ENCODE measurements at places on chromosomes 6 and 20. TPM values are rescaled to one million over a fixed set of nuclear protein-coding genes. Genes with fewer than 3 reads are reported as not detected.

- H3K36me3 ChIP-seq: no peaks in the 10 kb centered on the region
- no peak overlapping the region for H3K4me3 ChIP-seq
- H3K27ac ChIP-seq: no peak overlapping the region
- DNase-seq: no peak
- H3K27me3 ChIP-seq: no peaks in the 10 kb centered on the region
These were observed 5.5 kb downstream of the CASP8AP2 start for GRCh38 chr6:89834884-89835792.

DNA sequence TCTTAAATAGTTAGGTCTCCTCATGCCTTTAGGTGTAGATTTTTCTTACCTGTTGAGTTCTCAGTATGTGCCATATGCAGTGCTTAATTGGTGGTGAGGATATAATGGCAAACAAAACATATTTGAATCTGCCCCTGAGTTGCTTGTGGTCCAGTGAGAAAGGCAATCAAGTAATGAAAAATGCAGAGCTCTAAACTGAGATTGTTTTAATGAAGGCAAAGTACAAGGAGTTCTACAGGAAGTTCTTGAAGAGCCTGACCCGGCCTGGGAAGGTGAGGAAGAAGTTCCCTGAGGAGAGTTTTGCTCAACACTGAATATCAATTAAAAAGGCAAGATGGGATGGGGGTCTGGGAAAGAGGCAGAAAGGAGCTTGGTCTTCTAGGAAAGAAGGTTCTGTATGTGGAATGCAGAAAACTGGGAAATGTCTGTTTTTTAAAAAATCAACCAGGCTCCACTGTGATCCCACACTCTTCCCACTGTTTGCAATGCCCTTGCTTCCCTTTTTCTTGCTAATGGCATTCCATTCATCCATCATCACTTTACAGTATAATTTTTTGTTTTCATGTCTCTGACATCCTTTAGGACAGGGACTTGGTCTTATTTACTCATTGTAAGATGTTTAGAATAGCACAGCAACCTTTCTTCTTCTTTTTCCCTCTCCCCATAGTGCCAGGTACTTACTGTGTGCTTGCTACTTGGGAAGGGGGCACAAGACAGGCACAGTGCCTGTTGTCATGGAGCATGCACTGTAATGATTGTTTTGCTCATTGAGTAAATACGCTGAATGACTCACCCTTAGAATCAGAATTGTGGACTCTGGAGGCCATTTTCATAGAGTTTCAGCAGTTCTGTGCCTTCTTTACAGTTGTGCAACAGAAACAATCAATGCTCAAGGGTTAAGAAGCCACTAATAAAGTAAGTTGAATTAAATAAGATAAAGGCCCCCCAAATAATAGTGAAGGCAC lies 64.3 kb downstream of the ANKS1A start:
- H3K4me3 ChIP-seq: no peak overlapping the region
- no peaks in the 10 kb centered on the region for H3K36me3 ChIP-seq
- no peak overlapping the region for H3K27ac ChIP-seq
- peaks cover 2% of the 10 kb centered on the region for H3K27me3 ChIP-seq

ELOVL2 gene
- total RNA-seq: 10.6 TPM

DNA sequence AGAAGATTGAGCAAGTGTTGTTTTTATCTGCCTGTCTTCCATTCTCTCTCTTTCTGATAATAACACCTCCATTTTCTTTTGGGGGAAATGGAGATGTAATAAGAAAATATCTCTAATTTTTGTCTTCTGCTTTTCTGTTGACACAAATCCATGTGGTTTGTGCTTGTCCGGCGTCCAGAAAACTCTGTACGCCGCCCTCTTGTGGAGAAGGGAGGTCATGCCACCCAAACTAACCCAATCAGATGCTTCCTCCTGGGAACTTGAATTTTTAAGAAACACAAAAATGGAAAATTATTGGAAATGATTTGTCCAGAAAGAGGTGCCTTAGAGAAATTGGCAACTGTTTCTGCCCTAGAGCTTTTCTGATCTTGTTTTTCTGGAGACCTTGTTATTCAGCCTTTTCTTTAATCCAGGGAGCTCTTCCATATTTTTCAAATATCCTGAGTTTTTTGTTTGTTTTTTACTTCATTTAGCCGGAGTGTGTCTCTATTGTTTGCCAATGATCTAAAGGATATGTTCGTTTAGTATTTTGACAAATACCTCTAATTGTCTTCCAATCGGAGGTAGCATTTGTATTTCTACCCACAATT lies 17.8 kb upstream of the FNDC1 start:
- H3K27ac ChIP-seq: no peak overlapping the region
- H3K27me3 ChIP-seq: no peaks in the 10 kb centered on the region
- H3K4me3 ChIP-seq: no peak overlapping the region
- peaks cover 7% of the 10 kb centered on the region for H3K36me3 ChIP-seq
- DNase-seq: peak; percentile 76
- H3K4me1 ChIP-seq: no peaks in the 10 kb centered on the region

ADISSP gene
- 54.6 TPM for total RNA-seq

- H3K36me3 ChIP-seq: peaks cover 15% of the 10 kb centered on the region
- H3K4me3 ChIP-seq: peak within 1 kb of the TSS; percentile 97
- H3K27me3 ChIP-seq: peaks cover 30% of the 10 kb centered on the region
- H3K27ac ChIP-seq: peak within 1 kb of the TSS; percentile 98
These were observed at the start of gene SYNGAP1 for GRCh38 chr6:33419580-33420490. Gene SYNGAP1 (plus strand): TSS chr6:33420065. CDS start chr6:33420265, 200 bp downstream.

GRCh38 chr6:40373267-40373666 lies 213.9 kb downstream of the LRFN2 start:
- H3K36me3 ChIP-seq: no peaks in the 10 kb centered on the region
- no peak overlapping the region for H3K4me3 ChIP-seq
- H3K4me1 ChIP-seq: no peaks in the 10 kb centered on the region
- no peak for DNase-seq
- H3K27me3 ChIP-seq: peaks cover 2% of the 10 kb centered on the region

SLC17A1 gene
- total RNA-seq: not detected

BMP6 gene
- total RNA-seq: 0.25 TPM

MUC22 gene
- total RNA-seq: not detected

STXBP5 gene
- total RNA-seq: 14.6 TPM

BANF2 gene
- not detected for total RNA-seq

- H3K4me3 ChIP-seq: peak within 1 kb of the TSS; percentile 100
- H3K27ac ChIP-seq: peak within 1 kb of the TSS; percentile 57
- peaks cover 3% of the 10 kb centered on the region for H3K4me1 ChIP-seq
These were observed at the start of gene EPHA7 for GRCh38 chr6:93419304-93420162. Gene EPHA7 (minus strand): TSS chr6:93419559. CDS start chr6:93419341, 218 bp downstream.

AKAP12 gene
- 240 TPM for total RNA-seq

GRCh38 chr20:37868851-37869333 lies 34.0 kb upstream of the VSTM2L start:
- peaks cover 54% of the 10 kb centered on the region for H3K4me1 ChIP-seq
- peaks cover 2% of the 10 kb centered on the region for H3K27me3 ChIP-seq
- no peaks in the 10 kb centered on the region for H3K36me3 ChIP-seq
- DNase-seq: peak; percentile 44
- peak overlapping the region; percentile 36 for H3K4me3 ChIP-seq

DNA sequence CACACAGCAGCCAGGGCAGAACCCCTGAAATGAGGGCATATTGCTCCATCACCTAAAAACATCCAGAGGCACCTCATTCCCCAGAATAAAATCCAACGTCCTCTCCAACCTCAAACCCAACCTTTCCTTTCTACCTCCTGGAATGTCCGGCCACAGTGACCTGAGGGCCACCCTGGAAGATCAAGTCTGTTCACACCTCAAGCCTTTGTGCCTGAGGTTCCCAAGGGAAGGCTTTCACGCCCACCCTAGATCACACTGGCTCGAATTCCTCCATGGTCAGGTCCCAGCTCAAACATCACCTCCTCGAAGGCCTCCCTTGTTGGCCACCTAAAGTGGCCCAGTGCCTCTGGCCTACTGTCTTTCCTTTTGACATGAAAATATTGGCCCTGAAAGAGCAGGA lies 88.9 kb downstream of the ZMYND8 start:
- H3K27me3 ChIP-seq: no peaks in the 10 kb centered on the region
- DNase-seq: no peak
- H3K27ac ChIP-seq: no peak overlapping the region
- no peak overlapping the region for H3K4me3 ChIP-seq

DPPA5 gene
- not detected for total RNA-seq

DNA sequence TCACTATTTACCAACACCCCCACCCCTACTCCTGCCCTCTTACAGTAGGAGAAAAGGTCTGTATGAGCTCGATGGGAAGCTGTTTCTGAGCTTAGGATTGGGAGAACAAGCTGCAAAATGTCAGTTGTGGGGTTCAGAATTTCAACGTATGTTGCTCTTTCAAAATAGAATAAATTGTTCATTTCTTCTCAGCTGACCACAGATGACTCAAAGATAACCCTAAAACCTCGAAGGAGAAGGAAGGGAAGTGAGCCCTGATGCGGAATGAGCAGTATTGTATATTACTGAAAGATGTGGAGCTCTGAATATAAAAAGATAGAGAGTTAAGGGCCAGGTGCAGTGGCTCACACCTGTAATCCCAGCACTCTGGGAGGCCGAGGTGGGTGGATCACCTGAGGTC lies 35.9 kb upstream of the MYLIP start:
- no peaks in the 10 kb centered on the region for H3K36me3 ChIP-seq
- no peak overlapping the region for H3K27ac ChIP-seq
- H3K4me3 ChIP-seq: no peak overlapping the region
- no peak for DNase-seq
- no peaks in the 10 kb centered on the region for H3K27me3 ChIP-seq

DNA sequence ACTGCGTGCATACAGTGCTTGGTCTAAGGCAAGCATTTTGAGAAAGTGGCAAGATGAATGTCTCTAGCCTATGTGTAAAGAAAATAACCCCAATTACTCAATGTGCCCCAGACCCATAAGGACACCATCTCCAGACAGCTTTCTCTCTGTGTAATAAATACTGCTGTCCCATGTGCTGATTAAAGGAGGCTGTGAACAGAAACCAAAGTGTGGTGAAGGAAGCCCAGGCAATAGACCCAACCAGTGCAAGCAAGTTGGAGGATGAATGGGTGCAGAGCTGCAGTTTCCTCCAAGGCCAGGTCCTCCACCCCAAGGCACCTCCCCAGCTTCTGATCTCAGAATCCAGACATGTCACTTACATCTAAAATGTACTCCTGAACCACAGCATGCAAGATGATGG lies 60.6 kb downstream of the TRAM2 start:
- peaks cover 40% of the 10 kb centered on the region for H3K4me1 ChIP-seq
- no peak for DNase-seq
- H3K36me3 ChIP-seq: no peaks in the 10 kb centered on the region
- H3K27ac ChIP-seq: no peak overlapping the region
- no peak overlapping the region for H3K4me3 ChIP-seq

DNA sequence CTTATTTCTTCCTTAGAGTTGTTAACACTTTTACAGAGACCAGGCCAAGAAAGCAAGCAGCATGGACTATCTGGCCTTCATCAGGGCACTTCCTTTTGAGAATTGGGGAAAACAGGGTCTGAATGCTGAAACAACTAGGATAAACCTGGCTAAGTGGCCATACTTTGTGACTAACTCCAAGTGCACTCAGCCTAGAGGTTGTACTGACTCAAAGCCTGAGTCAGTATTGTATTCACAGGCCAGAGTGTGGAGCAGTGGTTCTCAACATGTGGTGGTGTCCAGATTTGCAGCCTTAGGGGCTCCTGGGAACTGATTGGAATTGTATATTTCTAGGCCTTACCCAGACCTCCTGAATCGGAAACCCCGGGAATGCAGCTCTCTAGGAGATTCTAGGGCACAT lies 20.1 kb downstream of the SEC23B start:
- H3K36me3 ChIP-seq: no peaks in the 10 kb centered on the region
- H3K27ac ChIP-seq: no peak overlapping the region
- H3K4me1 ChIP-seq: no peaks in the 10 kb centered on the region
- H3K4me3 ChIP-seq: no peak overlapping the region
- no peak for DNase-seq

- no peak overlapping the region for H3K4me3 ChIP-seq
- no peak for DNase-seq
- no peaks in the 10 kb centered on the region for H3K36me3 ChIP-seq
These were observed 27.0 kb downstream of the CBFA2T2 start for GRCh38 chr20:33516882-33517281.

TCFL5 gene
- 12.6 TPM for total RNA-seq

DNA sequence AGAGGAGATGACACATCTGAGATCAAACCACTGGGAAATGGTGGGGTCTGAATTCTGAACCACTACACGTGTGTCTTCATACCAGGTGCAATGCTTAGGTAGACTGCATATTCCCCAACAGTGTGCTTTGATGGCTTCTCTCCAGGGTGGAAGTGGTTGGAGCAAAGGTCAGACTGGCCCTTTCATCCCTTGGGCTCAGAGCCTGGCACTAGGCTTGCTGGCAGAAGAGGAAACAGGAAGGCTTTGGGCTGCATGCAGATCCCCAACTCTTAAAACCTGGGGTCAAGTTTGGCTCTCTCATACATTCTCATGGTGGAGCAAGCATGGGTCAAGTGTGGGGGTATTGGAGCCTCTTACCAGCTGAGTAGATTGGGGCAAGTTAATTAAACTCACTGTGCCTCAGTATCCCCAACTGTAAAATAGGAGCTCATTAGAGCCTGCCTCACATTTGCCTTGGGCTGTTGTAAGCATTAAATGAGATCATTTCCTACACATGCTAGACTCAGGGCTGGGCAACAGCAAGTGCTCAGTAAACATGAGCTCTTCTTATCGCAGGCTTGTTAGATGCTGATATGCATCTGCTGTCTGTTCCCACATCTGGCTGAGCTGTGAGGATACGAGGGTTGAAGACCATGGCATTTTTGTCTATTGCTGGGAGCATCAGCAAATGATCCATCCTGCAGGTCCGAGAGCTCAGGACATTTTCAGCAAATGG lies 51.6 kb upstream of the FAM83D start:
- H3K27ac ChIP-seq: no peak overlapping the region
- peaks cover 8% of the 10 kb centered on the region for H3K27me3 ChIP-seq
- H3K4me1 ChIP-seq: peaks cover 25% of the 10 kb centered on the region
- H3K36me3 ChIP-seq: peaks cover 9% of the 10 kb centered on the region
- no peak for DNase-seq
- H3K4me3 ChIP-seq: no peak overlapping the region

GRCh38 chr6:78841111-78841510 lies 26.2 kb upstream of the IRAK1BP1 start:
- H3K4me3 ChIP-seq: no peak overlapping the region
- DNase-seq: no peak
- peaks cover 2% of the 10 kb centered on the region for H3K27me3 ChIP-seq

GRCh38 chr20:64080013-64080812 lies at the start of gene OPRL1:
Gene OPRL1 (plus strand): TSS chr20:64080082. CDS start chr20:64092721, 12,639 bp downstream.
- peak within 1 kb of the TSS; percentile 38 for H3K27ac ChIP-seq
- H3K36me3 ChIP-seq: no peaks in the 10 kb centered on the region
- H3K4me1 ChIP-seq: peaks cover 9% of the 10 kb centered on the region
- DNase-seq: no peak
- peaks cover 21% of the 10 kb centered on the region for H3K27me3 ChIP-seq

GRCh38 chr6:105987516-105987915 lies 98.6 kb upstream of the PRDM1 start:
- H3K4me1 ChIP-seq: peaks cover 12% of the 10 kb centered on the region
- peaks cover 2% of the 10 kb centered on the region for H3K36me3 ChIP-seq
- DNase-seq: no peak
- peaks cover 12% of the 10 kb centered on the region for H3K27me3 ChIP-seq
- no peak overlapping the region for H3K4me3 ChIP-seq
- H3K27ac ChIP-seq: no peak overlapping the region

- no peaks in the 10 kb centered on the region for H3K36me3 ChIP-seq
- H3K4me1 ChIP-seq: peaks cover 4% of the 10 kb centered on the region
- no peaks in the 10 kb centered on the region for H3K27me3 ChIP-seq
- no peak overlapping the region for H3K4me3 ChIP-seq
- no peak for DNase-seq
These were observed 45.3 kb upstream of the FAM50B start for GRCh38 chr6:3803627-3804468.
